Stimulated activated CD8-positive, alpha-beta memory T cell treated with anti-CD3 and anti-CD28 coated beads, Interleukin-15, amount 100 ng/mL, for 1 hour (primary cell): ENCODE measurements at places on chromosomes 2 and 18.

GRCh38 chr2:38483776-38484501, 106.9 kb upstream of the ATL2 start:
- DNase-seq = no peak

GRCh38 chr2:29016504-29016903, 35.4 kb downstream of the TOGARAM2 start:
- DNase-seq = no peak

GRCh38 chr2:232276733-232277313, 101.7 kb upstream of the ALPP start:
- DNase-seq = no peak

DNA sequence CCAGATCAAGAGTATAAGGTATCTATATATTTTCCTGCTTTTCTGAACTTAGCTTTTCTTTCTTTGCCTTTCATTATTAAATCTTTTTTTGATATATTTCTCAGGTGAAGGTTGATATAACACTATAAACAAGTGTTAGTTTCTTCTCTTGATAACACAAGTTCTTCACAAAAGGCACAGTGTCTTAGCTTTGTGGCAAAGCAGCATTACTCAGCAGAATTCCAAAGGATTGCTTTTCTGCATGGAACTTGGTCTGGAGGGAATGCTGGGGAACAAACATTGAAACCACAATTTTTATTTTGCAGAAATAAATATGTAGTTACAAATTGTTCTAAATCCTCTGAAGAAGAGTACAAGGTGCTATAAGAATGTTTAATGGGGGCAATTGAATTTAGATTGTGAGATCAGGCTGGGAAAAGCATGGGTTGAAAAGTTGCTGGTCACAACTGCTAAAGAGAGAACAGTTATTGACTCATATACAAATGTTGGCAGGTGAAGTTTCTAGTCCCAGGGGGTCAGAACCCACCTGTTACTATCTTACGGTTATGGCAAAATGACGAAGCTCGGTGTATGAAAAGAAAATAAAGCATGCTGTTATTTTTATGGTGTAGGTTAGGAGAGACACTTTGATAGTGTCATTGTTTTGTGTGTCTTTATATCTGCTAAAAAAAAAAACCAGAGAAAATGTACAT, 68.2 kb downstream of the UBR3 start:
- DNase-seq = no peak

- no peak for DNase-seq
Observed at GRCh38 chr2:213806125-213806726, 522.0 kb downstream of the SPAG16 start.

GRCh38 chr2:196291873-196292800, 120.8 kb upstream of the STK17B start:
- DNase-seq = no peak

DNA sequence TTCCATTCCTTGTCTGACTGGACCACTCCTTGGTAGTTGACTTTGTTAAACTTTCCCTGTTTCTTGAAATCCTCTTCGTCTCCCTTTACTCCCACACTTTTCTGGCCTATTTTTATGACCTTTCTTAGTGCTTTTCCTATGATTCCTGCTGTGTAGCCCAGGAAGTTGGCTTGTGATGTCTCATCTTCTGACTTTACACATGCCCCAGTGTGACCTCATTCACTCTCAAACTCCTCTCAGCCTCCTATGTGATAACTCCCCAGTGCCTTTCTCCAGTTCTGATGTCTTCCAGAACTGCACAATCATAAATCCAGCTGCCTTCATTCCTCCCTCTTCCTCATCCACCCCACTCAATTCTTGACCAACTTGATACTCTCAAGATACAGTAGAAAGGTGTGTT, 407.6 kb downstream of the TGIF1 start:
- DNase-seq = no peak

- DNase-seq = no peak
Observed at GRCh38 chr2:229673676-229674075, 40.7 kb downstream of the DNER start.

- no peak for DNase-seq
Observed at GRCh38 chr2:47935071-47935470, 28.8 kb upstream of the FBXO11 start.

DNA sequence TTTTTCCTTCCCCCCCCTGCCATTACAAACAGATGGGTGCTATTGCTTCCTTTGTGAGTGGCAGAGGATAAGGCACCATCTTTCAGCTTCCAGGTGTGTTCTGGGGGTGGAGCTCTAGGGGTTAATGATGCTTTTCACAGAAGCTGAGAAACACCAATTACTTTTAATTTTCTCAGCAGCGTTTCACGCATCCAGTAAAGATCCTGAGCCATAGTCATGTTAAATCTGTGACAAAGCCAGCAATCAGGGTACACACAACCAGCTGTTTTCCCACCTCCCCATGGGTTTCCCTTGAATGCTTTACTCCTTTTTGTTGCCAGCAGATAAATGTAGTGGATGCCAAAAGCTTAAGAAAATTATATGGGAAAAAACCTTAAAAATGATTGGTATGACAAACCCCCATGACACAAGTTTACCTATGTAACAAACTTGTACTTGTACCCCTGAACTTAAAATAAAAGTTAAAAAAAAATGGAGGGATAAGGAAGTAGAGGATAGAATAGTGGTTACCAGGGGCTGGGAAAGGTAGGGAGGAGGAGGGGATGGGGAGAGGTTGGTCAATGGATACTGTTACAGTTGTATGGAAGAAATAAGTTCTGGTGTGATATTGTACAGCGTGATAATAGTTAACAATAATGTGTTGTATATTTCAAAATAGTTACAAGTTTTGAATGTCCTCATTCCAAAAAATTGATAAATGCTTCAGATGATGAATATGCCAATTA, 70.0 kb downstream of the ACOXL start:
- DNase-seq = no peak

GRCh38 chr2:43542285-43542933, 53.4 kb downstream of the THADA start:
- no peak for DNase-seq

- DNase-seq = no peak
Observed at GRCh38 chr2:104836265-104836664, 17.6 kb upstream of the POU3F3 start.

DNA sequence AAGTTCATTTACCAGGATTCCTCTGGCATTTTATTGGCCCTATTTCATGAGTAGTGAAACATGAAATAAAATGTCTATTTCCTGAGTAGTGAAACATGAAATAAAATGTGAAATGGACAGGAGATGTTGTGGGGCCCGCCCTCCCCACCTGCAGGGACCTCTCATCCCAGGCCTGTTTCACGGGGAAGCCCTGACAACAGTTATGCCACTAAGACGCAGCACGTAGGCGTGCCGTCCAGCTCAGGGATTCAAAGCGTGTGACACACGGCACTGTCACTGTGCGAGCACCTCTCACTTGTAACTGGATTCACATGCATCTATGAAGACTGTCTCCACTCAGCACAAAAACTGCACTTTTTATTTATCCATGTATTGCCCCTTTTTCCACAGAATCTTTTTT, 83.4 kb upstream of the SNTG2 start:
- no peak for DNase-seq

DNA sequence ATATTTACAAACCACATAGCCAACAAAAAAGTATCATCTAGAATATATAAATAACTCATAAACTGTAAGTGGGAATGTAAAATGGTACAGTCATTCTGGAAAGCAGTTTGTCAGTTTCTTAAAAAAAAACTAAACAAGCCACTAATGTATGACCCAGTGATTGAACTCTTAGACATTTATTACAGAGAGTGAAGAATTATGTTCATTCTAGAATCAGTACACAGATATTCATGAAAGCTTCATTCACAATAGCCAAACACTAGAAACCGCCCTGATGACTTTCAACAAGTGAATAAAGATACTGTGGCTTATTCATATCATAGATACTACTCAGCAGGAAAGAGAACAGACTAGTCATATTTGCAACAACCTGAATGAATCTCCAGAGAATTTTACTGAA, 1541.5 kb downstream of the LRP1B start:
- DNase-seq = no peak

GRCh38 chr2:1397350-1397749, 15.9 kb upstream of the TPO start:
- no peak for DNase-seq

DNA sequence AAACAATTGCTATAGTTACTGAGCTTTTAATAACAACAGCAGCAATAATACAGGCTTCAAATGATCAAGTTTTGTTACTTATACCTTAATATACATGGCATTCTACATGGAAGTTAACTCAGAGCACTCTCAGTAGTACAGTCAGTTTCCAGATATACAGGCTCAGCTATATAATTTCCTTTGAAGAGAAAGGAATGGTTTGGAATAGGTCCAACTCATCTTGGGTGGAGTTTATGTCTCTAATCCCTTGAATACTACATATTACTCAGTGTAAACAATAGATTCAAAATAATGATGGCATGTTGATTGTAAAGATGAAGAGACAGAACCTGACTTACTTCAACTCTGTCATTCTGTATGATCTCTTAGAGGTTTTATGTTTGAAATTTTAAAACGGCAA, 174.9 kb downstream of the EPHA4 start:
- no peak for DNase-seq

DNA sequence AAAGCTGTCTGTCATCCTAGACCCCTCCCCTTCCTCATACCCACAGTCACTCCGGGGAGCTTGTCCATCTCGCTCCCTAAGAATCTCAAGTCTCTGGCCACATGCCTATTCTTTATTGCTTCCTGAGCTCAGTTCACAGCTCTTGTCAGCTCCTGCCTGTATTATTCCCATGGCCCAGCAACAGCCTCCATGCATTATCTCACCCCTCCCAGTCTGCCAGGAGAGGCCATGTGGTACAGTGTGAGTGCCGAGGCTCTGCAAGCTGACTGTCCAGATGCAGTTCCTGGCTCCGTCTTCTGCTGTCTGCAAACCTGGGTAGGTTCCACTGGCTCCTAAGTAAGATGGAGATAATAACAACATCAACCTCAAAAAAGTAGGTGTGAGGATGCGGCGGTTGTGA, 79.7 kb downstream of the MRPS9 start:
- no peak for DNase-seq

GRCh38 chr18:11729556-11729955, 40.5 kb downstream of the GNAL start:
- no peak for DNase-seq

GRCh38 chr2:74428675-74429074, 7.1 kb downstream of the WDR54 start:
- no peak for DNase-seq

- DNase-seq = no peak
Observed at GRCh38 chr2:195458936-195459335, 198.1 kb upstream of the SLC39A10 start.

DNA sequence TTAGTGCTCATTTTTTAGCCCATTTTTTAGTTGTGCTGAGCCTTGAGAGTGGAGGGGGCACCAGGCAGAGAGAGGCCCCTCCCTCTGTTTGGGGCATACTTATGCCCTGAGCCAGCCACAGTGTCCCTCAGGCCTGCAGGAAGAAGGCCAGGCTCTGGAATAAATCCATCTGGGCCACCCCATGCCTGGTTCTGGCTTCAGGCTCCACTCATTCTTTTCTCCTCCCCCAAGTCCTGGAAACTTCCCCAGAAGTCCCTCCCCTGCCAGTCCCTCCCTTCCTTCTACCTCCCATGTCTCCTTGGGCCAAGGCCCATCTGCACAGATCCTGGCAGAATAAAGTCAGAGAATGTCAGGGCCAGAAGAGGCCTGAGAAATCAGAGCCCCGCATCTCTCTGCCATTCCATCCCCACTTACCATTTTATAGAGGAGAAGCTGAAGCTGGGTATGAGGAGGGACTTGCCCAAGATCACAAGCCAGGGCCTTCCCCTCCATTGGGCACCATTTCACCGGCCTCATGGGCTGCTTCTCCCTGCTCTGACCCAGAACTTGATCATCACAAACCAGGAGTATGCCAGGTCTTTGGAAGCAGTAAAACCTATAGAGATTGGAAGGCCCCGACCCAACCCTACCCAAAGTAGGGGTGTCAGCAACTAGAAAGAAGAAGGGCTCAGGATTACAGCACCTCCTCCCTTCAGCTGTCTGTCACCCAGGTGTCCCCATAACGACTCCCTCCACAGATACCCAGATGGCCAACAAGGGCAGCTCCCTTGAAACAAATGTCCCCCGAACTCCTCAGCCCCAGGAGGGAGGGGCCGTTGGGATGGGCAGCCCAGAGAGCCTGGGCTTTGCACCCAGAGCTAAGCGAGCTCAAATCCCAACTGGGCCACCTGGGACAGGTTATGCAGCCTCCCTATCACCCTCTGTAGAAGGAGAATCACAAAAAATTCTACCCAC, 108.4 kb downstream of the POLR1A start:
- no peak for DNase-seq
